ENCODE measurements at places on chromosomes 6 and 20. TPM values are rescaled to one million over a fixed set of nuclear protein-coding genes. Genes with fewer than 3 reads are reported as not detected.

VWA7 gene
- total RNA-seq = 2.4 TPM

- DNase-seq = no peak
These were observed 28.9 kb downstream of the SNX5 start for GRCh38 chr20:17939622-17940223.

- DNase-seq = peak; percentile 78
These were observed 8.1 kb upstream of the PFDN4 start for GRCh38 chr20:54199721-54200176.

DNA sequence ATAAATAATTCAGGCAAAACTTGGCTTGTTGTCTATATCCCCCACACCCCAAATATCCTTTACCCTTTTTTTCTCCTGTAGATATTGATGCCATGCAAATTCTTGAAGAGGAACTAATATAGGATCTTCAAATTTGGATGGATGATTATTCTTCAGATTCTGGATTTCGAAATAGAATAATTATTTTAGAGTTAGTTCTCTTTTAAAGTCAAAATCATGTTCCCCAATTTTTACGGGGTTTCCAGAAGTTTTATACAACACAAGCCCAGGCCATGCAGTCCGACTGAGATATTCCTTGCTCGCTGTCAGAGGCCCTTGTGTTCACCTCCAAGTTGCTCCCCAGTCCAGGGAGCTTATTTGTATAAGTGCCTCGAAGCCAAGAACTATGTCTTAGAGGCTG, 4.4 kb downstream of the PPIL6 start:
- DNase-seq = no peak

DNA sequence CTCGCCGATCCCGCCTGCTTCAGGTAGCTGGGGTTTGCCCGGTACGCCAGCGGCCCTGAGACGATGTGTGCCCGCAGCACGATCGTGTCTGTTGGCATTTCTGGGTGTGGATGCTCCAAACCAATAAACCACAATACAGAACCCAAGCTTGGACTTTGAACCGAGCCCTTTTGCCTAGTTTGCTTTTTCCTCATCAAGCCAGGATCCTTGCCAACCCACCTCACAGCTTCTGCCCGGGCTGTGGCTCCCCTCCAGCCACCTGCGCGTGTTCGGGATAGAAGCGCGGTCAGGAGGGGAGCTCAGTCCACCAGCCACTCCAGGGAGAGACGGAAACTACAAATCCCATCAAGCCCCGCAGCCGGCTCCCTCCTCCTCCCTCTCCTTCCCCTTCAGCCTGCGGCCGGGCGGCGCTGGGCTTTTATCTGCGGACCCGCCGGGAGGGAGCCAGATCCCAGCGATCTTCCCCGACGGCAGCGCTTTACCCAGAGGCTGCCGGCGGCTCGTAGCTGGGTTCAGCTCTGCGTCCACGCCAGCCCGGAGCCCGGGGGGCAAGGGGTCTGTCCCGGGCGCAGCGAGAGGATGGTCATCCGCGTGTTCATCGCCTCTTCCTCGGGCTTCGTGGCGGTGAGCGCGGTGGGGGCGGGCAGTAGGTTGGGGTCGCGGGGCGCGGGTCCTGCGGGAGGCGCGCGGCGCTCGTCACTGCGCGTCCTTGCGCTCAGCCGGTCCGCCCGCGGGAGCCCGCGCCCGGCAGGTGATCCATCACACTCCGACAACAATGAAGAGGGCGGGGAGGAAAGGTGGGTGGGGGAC, at the start of gene SH3BGRL2:
Gene SH3BGRL2, plus strand, starts transcription at position 447 of the 810 bp plus-strand sequence. Its CDS starts 133 bp downstream, at position 580.
- DNase-seq = peak; percentile 63

DNA sequence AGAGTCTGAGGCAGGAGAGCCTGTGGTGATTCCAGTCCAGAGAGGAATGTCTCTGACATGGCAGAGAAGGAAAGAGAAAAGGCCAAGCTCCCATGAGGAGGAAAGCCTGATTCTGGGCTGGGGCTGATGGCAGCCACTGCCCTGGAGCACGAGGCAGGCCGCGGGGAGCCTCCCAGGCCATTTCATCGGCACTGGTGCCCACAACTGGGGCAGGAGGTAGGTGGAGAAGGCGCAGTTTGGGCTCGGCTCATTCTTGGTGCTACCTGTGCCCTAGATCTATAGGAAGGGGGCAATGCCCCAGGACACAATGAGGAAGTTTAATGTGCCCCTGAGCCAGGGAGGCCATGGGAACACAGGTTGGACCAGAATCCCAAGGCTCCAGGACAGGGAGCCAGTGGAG, 2.6 kb upstream of the TREML1 start:
- DNase-seq = no peak

GRCh38 chr20:37727957-37728634, 34.3 kb downstream of the CTNNBL1 start:
- DNase-seq = no peak

DNA sequence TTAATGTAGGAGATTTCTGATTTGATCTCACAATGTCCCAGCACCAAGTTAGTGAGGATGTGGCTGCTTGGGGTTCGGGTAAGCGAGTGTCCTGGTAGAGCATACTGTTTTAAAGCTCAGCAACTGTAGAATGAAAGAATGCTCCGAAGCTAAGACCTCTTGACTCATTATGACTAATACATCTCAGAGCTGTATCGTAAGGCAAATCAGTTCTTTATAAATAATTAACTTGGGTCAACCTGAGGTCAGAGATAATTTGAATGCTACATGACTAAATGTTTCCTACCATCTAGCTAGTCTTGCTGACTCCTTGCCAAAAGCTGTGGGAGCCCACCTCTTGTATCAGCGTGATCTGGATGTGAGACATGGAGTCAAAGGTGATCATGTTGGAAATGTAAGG, 128.8 kb upstream of the PDE7B start:
- no peak for DNase-seq

- no peak for DNase-seq
These were observed 472.5 kb upstream of the BTBD3 start for GRCh38 chr20:11445161-11445560.

DNA sequence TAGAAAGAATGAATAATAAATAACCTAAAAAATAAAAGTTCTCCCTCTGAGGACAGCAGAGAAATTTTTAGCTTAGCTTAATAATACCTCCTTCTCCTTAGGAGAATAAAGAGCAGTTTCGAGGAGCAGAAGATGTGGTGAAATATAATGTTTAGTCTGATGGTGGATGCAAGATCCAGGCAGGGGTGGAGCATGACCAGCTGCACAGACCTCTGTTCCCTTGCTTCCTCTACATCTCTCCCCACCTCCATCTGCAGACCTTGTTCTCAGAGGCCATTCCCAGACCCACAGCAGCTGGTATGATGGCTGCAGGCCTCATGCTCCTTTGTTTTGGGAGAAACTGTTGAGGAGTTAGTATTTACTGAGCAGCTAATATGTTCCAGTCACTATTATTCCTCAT, 1.5 kb downstream of the BTN3A2 start:
- no peak for DNase-seq

Data from hematopoietic multipotent progenitor cell (in vitro differentiated cells).